ENCODE measurements at places on chromosomes 3 and 15.

DNA sequence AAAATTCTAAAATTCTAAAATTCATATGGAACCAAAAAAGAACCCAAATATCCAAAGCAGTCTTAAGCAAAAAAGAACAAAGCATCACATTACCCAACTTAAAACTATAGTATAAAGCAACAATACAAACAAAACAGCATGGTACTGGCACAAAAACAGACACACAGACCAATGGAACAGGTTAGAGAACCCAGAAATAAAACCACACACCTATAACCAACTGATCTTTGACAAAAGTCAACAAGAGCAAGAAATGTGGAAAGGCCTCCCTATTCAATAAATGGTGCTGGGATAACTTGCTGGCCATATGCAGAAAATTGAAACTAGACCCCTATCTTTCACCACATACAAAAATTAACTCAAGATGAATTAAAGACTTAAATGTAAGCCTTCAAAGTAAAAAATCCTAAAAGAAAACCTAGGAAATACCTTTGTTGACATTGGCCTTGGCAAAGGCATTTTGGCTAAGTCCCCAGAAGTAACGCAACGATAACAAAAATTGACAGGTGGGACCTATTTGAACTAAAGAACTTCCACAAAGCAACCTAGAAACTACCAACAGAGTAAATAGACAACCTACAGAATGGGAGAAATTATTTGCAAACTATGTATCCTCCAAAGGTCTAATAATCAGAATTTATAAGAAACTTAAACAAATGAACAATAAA, 56.9 kb downstream of the TTBK2 start:
- DNase-seq: no peak

GRCh38 chr15:60854858-60855564, 374.1 kb downstream of the RORA start:
- DNase-seq: no peak

GRCh38 chr15:100187677-100188076, 154.1 kb downstream of the ADAMTS17 start:
- no peak for DNase-seq

- no peak for DNase-seq
These were observed 102.5 kb upstream of the COL6A5 start for GRCh38 chr3:130242850-130243569.

DNA sequence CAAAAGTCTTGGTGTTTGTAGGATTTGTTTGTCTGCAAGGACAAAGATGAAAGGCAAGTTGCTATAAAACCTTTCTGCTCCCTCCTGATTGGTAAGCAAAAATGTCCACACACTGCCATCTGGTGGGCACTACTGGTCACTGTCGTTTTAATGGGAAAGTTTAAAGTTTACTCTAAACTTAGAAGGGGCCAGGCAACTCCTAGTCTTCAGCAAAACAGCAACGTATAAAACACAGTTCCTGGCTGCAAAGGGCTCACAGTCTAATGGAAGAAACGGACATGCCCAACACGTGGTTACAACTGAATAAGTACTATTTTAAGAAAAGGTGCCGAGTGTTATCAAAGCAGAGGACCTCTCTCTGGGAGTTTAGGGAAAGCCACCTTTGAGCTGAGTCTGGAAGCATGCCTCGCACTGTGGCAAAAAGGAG, 23.7 kb upstream of the TPRG1 start:
- peak; percentile 34 for DNase-seq
